ENCODE measurements at places on chromosomes 7 and 10.

DNA sequence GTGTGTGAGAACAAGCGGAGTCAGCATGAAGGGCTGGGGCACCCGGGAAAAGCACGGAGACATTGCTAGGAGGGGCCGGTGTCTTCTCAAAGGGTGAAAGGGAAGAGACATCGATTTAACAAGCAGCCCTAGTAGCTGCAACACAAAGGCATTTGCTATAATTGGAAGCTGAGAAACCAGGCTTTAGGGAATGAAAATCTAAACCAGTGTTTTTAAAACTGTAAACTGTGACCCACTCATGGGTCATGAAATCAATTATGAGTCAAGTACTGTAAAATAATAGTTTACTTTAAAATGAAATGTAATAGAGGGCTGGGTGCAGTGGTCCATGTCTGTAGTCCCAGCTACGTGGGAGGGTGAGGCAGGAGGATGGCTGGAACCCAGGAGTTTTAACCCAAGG, 128.7 kb upstream of the RHEB start:
- DNase-seq: no peak

- no peak for DNase-seq
Measured at GRCh38 chr7:8261711-8262695, at the start of gene ICA1. ICA1 (minus strand) TSS chr7:8262167; CDS start chr7:8235926, 26,241 bp downstream.

- no peak for DNase-seq
Measured at GRCh38 chr7:138919216-138919615, 62.0 kb downstream of the KIAA1549 start.

GRCh38 chr10:8874972-8875371, 820.5 kb downstream of the GATA3 start:
- DNase-seq: no peak

DNA sequence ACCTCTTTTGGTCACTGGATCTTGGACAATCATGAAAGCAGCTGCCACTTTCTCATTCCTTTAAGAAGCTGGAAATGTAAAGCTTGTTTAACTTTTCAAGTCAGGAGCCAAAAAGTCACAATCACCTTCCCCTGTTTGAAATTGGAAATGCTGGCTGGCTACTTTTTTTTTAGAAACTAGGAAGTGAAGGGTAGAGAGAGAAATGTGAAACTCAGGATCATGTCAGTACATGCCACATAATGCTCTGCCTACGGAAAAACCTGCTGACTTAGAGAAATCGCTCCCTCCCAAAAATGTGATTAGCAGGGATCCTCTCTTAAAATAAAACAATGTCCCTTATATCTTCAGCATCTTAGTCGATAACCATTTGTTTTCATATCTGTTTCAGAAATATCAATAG, 188.4 kb upstream of the C7orf33 start:
- no peak for DNase-seq

DNA sequence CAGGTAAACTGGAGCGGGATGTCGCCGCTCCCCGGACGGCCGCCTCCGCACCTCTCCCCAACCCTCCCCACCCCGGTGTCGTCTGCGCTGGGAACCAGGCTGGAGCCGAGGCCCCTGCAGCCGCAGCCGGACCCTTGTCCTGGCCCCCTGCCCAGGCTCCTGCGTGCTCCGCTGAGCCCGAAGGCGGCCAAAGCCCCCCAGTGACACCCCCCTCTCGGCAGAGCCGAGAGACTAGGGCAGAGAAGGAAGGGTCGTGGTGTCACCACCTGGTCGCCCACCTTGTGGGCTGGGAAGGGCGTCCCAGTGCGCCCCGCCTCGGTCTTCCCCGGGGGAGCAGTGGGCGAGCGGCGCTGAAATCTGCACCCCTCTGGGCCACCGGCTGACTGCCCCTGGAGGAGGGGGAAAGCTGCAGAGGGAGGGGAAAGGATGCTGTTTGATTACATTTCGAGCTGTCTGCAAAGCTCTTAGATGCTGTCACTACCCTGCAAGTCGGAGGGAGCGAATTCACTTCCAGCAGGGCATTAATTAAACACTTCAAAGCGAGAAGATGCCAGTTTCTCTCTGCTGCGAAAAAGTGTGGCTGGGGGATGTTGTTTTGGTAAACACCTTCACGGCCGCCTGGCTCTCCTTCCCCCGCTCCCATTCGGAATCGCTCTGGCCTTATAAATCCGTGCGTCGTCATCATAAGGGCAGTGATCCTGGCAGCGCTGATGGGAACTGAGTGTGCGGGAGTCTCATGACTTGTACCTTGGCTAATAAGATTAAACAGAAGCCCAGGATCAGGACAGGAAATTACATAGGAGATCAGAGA, 622 bp downstream of the DYNC1I1 start:
- no peak for DNase-seq

DNA sequence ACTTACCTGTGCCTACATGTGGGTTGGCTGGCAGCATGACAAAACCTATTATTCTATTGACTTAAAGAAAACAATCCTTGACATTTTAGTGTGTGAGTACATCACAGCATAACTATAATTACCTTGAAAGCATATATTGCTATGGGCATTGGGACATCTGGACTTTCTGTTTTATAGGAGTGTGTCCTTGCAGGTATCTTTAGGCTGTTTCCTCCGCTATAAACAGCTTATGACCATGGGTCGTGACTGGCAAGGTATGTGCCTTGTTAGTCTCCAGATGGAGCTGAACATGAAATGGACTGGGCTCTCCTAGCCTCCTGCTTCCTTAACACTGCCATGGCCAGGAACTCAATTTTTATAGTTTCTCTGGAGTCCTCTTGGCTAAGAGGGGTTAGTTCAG, 317.4 kb upstream of the COBL start:
- no peak for DNase-seq

DNA sequence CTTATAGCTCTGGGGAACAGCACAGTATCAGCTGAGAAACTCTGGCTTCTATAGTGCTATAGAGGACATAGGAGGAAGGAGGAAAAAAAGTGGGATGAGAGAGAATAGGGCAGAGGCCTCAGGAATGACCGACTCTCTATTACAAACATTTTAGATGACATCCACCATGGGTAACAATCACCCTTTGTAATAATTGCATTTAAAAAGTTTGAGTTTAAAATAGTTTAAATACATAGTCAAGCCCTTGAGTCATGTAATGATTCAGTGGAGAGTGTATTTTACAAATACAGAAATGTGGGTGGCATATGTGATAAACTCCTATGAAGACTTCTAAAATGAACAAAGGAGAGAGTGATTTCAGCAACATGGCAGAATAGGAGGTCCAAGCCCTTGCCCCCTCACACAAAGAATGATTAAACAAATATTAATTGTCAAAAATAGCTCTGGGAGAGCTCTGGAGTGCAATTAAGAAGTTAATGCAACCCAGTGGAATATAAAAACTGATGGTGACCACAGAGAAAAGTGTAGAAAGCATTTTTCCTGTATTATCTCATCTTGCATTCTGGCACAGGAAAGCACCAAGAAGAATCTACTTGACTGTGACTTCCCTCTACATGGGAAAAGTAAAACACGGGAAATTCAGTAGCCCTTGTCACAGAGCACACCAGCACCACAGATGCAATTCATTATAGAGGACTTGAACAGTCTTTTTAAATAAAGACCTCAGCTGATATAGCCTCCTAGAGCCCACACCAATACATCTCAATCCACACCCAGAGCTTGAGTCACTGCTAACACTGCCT, 569.0 kb upstream of the SORCS1 start:
- no peak for DNase-seq

DNA sequence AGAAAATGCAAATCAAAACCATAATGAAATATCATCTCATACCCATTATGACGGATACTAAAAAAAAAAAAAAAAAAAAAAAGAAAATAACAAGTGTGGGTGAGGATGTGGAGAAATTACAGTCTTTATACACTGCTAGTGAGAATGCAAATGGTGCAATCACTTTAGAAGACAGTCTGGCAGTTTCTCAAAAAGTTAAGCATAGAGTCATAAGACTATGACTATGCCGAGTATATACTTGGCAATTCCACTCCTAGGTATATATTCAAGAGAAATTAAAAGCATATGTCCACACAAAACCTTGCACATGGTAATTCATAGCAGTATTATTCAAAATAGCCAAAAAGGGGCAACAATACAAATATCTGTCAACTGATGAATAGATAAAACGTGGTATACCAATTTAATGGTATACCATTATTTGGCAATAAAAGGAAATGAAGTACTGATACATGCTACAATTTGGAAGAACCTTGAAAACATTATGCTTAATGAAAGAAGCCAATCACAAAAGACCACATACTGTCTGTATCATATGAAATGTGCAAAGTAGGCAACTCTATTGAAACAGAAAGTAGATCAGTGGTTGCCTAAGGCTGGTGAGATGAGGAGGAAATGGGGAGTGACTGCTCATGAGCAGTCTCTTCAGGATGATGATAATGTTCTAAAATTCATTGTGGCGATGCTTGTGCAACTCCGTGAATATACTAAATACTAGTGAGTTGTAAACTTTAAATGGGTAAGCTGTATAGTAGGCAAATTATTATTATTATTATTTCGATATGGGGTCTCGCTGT, 90.1 kb upstream of the NANOS1 start:
- DNase-seq: no peak

GRCh38 chr10:102757323-102757722, 13.6 kb downstream of the WBP1L start:
- DNase-seq: no peak

DNA sequence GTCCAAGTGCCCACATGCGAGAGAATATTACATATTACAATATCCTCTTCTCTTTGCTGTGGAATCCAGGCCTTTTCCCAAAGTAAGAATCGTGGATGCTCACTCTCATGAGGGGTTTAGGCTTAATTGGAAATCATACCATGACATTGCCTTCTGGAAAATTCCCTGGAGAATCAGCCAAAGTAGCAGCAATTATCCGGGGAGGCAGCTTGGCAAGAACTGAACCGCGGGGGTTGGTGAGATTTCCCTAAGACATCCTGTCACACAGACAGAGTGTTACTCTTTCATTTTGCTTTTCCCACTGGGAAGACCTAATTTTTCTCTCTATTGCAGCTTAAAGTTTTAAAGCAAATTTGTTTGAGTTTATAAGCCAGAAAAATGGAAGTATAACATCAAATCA, 463.6 kb upstream of the DPP6 start:
- DNase-seq: no peak

DNA sequence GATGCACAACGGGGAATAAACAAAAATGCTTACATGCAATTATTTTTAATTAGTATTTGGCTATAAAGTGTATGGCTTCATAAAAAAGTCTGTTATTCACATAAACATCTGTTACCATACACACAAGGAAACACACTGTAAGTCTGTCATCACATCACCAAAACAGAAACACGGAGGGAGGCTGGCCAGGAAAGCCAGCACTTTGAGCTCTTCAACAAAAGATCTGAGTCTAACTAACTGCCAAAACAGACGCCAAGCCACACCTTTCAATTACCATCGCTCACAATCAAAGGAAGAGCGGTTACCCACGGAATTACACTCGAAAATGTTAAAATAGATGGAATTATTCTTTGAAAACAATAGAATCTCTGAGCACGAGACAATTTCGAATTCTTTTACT, 49.2 kb upstream of the MGMT start:
- no peak for DNase-seq

GRCh38 chr10:14023673-14024328, 306.9 kb downstream of the FRMD4A start:
- DNase-seq: no peak

DNA sequence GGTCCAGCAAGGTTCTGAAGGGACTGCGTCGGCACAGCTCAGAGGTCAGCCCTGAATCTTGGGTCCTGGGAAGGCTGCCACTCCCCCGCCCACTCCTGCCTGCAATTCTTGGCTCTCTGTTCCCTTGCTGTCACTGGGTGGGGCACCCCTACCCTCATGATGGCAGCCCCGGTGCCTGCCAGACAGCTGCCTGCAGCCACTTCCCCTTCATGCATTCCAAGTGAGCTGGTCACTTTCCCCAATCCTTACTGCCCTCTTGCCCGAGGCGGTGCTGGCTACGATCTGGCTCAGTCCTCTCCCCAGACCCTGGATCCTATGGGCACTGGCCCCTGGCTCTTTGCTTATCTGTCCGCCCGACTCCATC, 14.2 kb downstream of the MYL10 start:
- no peak for DNase-seq

GRCh38 chr7:106736508-106737201, 75.7 kb upstream of the CCDC71L start:
- DNase-seq: no peak

GRCh38 chr7:117122536-117122935, 169.2 kb downstream of the ST7 start:
- no peak for DNase-seq

GRCh38 chr7:75715864-75716263, 22.9 kb downstream of the HIP1 start:
- no peak for DNase-seq

DNA sequence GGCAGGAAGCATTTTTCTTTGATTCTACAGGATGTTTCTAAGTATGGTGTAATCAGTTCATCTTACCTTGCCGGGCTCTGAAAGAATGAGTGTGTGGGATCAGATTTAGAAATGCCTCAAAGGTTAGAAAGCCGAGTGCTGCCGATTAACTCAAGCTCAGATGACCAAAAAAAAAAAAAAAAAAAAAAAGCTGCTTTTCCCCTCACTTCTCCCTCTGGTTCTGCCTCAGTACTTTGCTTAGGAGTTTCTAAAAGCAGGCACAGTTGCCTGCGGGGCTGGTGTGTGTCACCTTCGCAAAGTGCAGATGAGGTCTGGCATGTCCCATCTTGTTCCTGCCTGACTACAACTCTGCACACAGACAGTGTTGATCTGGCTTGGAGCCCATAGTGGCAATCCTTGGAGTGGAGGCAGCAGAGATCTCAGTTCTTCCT, 47.0 kb downstream of the KIAA1217 start:
- no peak for DNase-seq

- DNase-seq: no peak
Measured at GRCh38 chr7:44636041-44636584, 29.7 kb downstream of the OGDH start.

DNA sequence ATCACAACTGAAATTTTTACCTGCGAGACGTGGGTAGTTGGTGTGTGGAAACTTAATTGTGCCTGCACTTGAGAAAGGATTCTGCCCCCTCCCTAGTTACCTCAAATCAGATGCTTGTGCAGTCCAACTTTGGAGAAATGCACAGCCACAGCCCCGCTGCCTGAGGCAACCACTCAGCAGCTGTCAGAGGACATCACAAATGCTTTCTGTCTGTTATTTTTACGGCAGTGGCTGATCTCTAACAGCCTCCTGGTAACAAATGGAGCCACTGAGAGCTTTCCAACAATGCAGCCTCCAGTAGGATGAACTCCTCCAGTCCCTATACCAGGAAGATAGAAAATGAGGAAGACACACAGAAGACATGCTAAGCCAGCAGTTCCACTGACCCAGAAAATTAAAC, 712.2 kb upstream of the GHITM start:
- no peak for DNase-seq
